Lower lobe of right lung (tissue), 2 donors: ENCODE measurements at places on chromosomes 12 and 14. TPM values are rescaled to one million over a fixed set of nuclear protein-coding genes. Genes with fewer than 3 reads are reported as not detected.

The PLD4 gene
- total RNA-seq: 1.2 TPM

The KRT3 gene
- not detected for total RNA-seq

The CPSF6 gene
- total RNA-seq: 59.1 TPM

DNA sequence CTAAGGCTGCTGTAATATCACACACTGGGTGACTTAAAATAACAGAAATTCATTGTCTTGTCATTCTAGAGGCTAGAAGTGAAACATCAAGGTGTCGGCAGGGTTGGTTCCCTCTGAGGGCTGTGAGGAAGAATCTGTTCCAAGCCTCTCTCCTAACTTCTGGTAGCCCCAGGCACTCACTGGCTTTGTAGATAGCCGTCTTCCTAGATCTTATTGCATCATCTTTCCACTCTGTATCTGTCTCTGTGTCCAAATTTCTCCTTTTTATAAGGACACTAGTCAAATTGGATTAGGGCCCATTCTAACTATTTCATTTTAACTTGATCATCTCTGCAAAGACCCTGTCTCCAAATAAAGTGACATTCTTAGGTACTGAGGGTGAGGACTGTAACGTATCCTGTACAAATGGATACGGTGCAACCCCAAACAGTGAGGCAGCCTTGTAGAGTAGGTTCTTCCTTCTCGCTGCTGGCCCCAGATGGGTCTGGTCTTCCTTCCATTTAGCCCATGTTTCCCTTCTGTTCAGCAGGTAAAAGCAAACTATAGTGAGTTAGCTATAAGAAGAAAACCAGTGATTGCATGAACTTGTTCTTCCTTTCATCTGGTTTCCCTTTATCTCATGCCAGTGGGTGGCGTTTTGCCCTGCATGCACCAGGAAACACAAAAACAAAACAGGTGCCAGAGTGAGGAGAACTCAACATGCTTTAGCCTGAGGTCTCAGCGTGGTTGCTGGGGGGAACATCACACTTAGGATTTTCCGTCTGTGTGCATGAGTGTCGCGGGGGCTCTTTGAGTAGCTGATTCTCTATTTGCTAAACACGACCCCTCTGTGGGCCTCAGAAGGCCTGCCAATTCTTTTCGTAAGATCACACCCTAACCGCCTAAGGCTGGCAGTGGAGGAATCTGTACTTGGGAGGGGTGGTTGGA, 19.5 kb downstream of the TTC9 start:
- H3K36me3 ChIP-seq: no peaks in the 10 kb centered on the region
- no peaks in the 10 kb centered on the region for H3K27me3 ChIP-seq
- peaks cover 46% of the 10 kb centered on the region for H3K4me1 ChIP-seq
- no peak overlapping the region for H3K27ac ChIP-seq
- no peak overlapping the region for H3K4me3 ChIP-seq

DNA sequence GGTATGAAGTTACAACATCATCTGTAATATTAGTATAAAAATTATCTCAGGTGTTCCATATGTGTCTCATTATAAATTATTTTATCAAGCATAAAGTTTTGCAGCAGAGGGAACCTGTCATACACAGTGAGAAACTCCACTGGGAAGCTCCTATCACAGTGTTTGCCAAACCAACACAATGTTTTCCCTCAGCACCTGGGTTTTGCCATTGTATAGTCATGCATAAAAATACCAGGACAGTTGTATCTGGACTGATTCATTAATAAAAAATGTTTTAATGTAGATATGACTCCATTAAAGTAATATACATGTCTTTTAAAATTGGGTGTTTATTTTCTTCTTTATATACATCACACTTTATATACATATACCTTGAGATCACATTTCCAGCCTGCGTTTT, 56.6 kb downstream of the METTL25 start:
- H3K27ac ChIP-seq: no peak overlapping the region
- peaks cover 9% of the 10 kb centered on the region for H3K36me3 ChIP-seq
- H3K27me3 ChIP-seq: no peaks in the 10 kb centered on the region

GRCh38 chr14:61599942-61600341, 95.4 kb upstream of the HIF1A start:
- no peaks in the 10 kb centered on the region for H3K36me3 ChIP-seq
- H3K4me3 ChIP-seq: no peak overlapping the region
- no peak for DNase-seq

GRCh38 chr14:35221462-35221861, 70.7 kb upstream of the PSMA6 start:
- no peak overlapping the region for H3K27ac ChIP-seq
- H3K36me3 ChIP-seq: no peaks in the 10 kb centered on the region
- no peaks in the 10 kb centered on the region for H3K27me3 ChIP-seq
- DNase-seq: no peak
- no peaks in the 10 kb centered on the region for H3K4me1 ChIP-seq

- no peak overlapping the region for H3K4me3 ChIP-seq
- H3K27me3 ChIP-seq: no peaks in the 10 kb centered on the region
- no peak for DNase-seq
- no peaks in the 10 kb centered on the region for H3K4me1 ChIP-seq
- H3K36me3 ChIP-seq: no peaks in the 10 kb centered on the region
- no peak overlapping the region for H3K27ac ChIP-seq
Observed at GRCh38 chr12:39581592-39581991, 38.0 kb downstream of the ABCD2 start.

GRCh38 chr12:113416091-113416754, 6.0 kb upstream of the SDSL start:
- H3K36me3 ChIP-seq: no peaks in the 10 kb centered on the region
- H3K27me3 ChIP-seq: peaks cover 3% of the 10 kb centered on the region
- H3K27ac ChIP-seq: peak overlapping the region; percentile 58
- peaks cover 12% of the 10 kb centered on the region for H3K4me1 ChIP-seq

- no peaks in the 10 kb centered on the region for H3K36me3 ChIP-seq
- peaks cover 11% of the 10 kb centered on the region for H3K27me3 ChIP-seq
- no peak overlapping the region for H3K27ac ChIP-seq
Observed at GRCh38 chr14:104588066-104588857, 8.7 kb downstream of the C14orf180 start.
